Right cardiac atrium (tissue), 5 donors: ENCODE measurements at places on chromosomes 6 and 20. TPM values are rescaled to one million over a fixed set of nuclear protein-coding genes. Genes with fewer than 3 reads are reported as not detected.

GRCh38 chr6:109296971-109297372 is 85.3 kb downstream of the CD164 start:
- no peak for DNase-seq

GRCh38 chr6:52712136-52712535 is 41.2 kb downstream of the TMEM14A start:
- no peak for DNase-seq

- DNase-seq, result no peak
Measured at GRCh38 chr6:34679552-34680253, 16.9 kb downstream of the ILRUN start.

- no peak for DNase-seq
Measured at GRCh38 chr20:50516180-50516934, 6.2 kb downstream of the PTPN1 start.

Gene MYL9
- 2,431 TPM for total RNA-seq

- DNase-seq, result no peak
Measured at GRCh38 chr20:582204-582603, 27.9 kb downstream of the TCF15 start.

DNA sequence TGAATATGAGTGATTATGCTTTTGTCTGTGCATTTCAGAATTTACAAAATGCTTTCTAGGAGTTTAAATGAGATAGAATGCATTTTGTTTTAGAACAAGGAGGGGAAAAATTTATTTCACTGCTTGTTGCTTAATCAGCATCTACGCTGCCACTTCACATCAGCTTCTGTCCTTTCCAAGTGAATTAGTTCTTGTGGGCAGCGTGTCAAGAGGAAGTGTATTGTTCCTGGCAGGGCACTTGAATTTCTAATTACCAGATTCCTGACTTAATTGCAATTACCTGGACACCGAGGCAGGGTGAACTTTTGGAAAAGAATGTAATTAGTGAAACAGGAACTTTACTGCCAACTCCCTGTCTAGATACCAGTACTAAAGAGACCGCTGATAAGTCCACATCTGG is 263.5 kb downstream of the TMEM242 start:
- no peak for DNase-seq

Gene EPHA7
- total RNA-seq, result 21.0 TPM

DNA sequence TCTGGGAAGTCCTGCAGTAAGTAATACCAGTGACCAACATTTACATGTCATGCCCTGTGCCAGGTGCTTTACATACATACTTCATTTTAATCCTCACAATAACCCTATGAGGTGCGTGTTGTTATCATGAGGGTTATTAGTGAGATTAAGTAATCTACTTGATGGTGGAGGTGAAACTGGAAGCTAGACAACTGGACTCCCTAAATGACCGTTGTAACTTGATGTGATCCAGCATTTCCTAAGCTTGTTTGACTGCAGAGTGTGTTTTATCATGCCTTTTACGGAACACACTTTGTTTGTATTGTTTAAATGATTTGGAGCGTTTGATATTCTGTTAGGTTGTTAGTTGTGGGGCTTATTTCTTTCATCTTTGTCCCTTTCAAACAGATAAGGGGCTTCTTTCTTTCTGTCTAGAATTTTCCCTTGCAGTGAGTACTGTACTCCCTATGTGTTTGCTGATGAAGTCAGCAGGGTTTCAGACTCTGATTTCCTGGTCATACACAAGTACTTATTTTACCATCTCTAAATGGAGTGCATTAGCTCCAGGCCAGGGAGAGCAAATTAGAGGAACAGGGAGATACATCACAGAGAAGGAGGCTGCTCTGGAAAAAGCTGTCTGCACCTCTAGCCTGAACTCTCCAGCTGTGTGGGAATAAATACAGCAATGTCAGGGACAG is 29.7 kb downstream of the CHMP4B start:
- DNase-seq, result no peak

GRCh38 chr6:20198775-20199174 is 13.5 kb downstream of the MBOAT1 start:
- no peak for DNase-seq

Gene MOCS3
- total RNA-seq, result 2.9 TPM
